ENCODE measurements at places on chromosomes 16 and 17.

GRCh38 chr17:47287639-47288038, 34.0 kb downstream of the ITGB3 start:
- DNase-seq, result no peak

DNA sequence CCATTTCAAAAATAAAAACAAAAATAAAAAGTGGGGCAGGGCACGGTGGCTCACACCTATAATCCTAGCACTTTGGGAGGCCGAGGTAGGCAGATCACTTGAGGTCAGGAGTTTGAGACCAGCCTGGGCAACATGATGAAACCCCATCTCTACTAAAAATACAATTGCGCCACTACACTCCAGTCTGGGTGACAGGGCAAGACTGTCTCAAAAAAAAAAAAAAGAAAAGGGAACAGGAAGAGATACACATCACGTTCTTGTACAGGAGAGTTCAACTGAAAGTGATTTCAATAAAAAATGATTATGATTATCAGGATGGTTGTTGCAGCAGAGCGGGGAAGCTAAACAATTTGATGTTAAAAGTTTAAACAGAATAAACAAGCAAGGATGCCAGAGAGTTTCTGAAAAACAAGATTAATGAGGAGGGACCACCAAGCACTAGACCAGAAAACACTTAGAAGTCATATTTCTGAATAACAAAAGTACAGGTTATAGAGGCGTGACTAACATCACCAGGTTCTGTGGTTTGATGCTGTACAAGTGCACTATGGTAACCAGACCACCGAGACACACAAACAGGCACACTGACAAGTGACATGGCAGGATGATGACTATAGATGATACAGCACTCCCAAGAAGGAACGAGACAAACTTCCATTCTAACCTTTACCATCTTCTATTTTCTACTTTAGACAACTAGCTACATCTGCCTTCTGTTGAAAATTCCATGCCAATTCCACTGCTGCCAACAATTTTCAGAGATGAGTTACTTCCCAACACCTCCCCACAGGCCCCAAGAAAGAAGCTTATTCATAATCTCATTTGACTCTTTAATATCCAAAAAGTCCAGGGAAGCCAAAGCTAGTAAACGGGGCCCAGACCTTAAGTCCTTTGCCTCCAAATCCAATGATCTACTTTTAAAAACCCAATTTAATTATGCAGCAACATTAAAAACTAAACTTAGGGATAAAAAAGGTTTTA, 11.8 kb downstream of the DNAJA2 start:
- DNase-seq, result no peak

DNA sequence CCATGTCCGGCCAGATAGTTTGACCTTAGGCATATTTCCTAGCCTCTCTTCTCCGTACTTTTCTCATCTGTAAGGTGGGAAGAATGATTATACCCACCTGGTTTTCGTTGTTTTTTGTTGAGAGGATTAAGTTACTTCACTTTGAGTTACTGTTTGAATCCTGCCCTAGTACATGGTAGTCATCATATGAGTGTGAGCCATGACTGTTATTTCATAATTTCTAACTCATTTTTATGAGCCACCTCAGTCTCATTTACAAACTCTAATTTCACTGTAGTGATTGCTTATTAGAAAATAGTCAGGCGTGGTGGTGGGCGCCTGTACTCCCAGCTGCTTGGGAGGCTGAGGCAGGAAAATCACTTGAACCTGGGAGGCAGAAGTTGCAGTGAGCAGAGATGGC, 45.1 kb downstream of the YPEL2 start:
- DNase-seq, result no peak

DNA sequence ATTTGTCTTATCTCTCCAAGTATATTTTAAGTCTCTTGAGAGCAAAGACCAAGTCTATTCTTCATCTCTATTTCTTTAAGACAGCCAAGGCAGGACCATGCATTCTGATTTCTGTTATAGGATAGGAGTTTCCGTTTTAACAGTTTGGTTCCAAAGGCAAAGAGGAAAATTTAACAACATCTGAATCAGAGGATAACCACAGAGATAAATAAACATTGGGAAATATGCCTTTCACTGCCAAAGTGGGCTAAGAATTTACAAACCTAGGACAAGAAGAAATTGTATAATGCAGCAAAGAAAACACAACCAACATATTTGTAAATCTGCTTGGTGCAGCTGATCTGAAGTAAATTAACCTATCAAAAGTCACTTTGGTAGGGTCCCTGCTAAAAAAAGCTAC, 37.7 kb downstream of the USP32 start:
- DNase-seq, result peak; percentile 76

DNA sequence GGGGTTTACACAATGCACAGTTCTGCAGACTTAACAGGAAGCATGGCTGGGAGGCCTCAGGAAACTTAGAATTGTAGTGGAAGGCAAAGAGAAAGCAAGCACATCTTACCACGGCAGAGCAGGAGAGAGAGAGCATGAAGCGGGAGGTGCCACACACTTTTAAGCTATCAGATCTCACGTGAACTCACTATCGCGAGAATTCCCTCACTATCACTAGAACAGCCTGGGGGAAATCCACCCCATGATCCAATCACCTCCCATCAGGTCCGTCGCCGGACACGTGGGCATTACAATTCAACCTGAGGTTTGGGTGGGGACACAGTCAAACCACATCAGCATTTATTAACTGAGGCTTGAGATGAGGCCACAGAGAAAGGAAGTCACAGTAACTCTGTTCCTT, 326.7 kb downstream of the C16orf95 start:
- DNase-seq, result no peak

DNA sequence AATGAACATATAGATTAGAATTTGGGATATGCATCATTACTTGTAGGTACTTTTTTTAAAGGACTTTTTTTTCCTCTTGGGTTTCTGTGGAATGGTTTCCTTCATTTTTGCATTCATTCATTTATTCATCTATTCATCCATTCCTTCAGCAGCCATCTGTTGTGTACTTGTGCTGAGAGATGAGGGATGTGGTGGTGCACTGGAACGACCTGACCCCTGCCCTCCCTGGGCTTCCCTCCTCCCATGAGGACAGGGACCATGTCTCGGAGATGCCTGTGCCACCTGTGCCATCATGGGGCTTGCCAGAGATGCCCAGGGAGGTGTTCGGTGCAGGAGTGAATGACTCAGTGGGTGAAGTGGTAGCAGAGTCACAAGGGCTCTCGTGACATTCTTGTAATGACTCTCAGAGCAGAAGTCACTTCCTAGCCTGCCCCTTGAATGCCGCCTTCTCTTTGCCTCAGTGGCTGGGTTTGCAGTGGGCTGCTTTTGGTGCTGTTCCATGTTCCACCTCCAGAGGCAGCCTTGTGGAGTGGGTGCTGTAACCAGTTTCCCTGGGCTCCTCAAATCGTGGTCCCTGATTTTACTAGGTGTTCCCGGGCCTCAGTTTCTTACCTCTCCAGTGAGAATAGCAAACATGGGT, 43.9 kb downstream of the CLEC16A start:
- DNase-seq, result no peak

DNA sequence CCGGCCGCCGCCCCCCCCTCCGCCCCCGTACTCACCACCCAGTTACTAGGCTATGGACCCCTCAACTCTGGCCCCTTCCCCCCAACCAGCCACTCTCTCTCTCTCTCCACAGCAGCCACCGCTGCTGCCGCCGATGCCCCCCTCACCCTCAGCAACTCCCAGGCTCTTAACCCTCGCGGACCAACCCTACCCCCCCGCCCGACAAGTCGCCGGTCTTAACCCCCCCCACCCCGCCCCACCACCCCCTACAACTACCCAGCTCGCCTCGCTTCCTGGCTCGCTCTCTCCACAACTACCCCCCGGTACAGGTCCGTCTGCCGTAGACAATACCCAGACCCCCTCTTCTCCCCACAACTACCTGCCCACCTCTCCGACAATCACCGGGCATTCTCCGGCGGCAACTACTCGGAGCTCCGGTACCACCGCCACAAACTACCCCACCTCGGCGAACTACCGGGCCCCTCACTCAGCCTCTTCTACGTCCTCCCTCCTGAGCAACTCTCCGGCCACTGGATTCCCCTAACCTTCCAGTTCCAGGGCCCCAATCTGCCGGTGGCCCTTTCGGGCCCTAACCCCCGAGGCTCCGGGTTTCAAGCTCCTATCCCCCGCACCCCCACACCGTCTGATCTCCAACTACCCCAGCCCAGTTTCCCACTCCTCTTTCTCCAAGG, 702 bp downstream of the PHF23 start:
- peak; percentile 42 for DNase-seq

DNA sequence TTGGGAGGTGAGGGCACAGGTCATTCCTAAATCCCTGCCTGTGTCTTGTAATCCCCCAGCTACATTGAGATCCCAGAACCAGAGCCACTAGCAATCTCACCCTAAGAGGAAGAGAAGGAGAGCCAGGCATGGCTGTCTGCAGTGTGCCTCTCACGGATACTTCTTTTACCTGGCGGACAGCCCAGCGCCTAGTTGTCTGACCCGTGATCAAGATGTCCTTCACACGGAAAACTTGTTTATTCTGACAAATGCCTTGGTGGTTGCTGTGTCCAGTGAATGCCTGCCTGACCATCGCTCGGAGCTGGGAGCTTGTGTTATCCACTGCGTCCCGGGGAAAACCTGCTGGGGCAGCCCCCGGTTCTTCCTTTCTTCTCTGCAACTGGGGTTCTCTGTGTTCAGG, 140.5 kb upstream of the WSCD1 start:
- DNase-seq, result no peak

DNA sequence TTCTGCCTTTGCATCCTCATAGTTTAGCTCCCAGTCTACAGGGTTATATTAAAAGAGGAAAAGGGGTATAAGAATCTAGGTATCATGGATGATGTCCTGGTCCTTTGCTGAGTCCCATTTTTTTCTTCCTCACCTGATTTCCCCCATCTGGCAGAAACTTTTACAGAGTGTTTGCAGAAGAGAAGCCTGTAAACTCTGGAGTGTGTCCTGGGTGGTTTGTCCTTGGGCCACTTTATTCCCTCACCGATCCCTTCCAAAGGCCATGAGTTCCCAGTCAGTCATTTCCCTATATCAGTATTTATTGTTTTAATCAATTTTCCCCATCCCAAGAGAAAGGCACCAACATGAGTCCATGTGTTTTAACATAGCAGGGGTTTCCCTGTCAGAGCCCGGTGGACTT, 638.2 kb downstream of the WWOX start:
- no peak for DNase-seq

- DNase-seq, result peak; percentile 93
Observed at GRCh38 chr17:5584383-5585286, at the start of gene NLRP1. Gene NLRP1, minus strand, starts transcription at chr17:5584509. Its CDS starts 552 bp downstream, at chr17:5583957.

GRCh38 chr16:81457326-81458133, 12.9 kb downstream of the CMIP start:
- peak; percentile 85 for DNase-seq

- no peak for DNase-seq
Observed at GRCh38 chr17:69958063-69958462, 117.0 kb upstream of the KCNJ16 start.

- no peak for DNase-seq
Observed at GRCh38 chr16:56961851-56962281, at the start of gene CETP. Gene CETP, plus strand, starts transcription at chr16:56961950. Its CDS starts 30 bp downstream, at chr16:56961980.

DNA sequence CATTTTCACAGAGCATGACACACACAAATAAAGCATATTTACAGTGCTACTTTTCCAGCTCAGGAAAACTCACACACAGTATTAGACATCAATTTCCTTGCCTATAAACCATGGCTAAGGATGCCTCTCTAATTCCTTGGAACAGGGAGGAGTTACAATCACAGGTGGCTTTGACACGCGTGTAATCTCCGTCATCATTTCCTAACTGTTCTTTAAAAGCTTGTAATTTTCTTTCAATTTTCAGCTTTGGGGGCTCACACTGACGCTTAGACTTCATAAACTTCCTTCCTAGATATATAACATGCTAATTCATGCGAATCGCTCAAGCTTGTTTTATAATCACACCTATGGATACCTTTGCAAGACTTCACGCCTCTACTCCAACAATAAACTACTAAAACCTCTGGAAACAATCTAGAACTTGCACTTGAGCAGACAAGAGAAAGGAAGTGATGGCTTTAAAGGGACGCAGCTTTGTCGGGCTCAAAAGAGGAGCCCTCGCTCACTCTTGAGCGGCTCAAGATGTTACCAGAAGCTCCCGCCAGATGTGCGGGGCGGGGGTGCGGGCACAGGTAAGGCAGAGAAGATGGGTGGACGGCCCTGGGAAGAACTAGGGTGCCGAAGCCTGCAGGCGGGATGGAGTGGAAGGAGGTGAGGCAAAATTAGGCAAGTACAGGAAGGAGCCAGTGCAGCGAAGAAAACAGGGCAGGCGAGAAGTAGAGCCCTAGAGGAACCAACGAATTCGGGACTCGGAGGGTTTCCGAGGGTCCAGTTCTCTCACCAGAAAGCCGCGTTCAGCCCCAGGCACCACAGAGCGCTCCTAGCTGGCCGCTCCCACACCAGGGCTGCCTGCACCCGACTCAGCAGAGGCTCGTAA, 631 bp downstream of the RETREG3 start:
- DNase-seq, result no peak

GRCh38 chr17:14209215-14209614, 27.4 kb downstream of the CDRT15 start:
- DNase-seq, result no peak

DNA sequence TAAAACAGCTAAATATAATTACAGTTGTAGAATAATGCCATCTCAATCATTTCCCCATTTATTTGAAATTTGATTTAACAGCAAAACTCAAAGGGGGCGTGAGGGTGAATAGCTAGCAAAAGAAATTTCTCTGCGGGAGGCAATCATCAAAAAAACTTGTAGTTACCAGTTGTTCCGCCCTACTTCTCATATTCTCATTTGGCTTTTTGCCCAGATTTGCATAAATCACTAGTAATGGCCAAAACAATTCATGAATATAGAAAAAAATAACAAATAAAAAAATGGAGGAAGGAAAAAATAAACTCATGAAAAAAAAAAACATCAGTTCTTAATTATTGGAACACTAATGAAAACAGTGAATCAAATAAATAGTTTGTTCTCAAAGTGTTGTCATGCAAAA, 722.6 kb upstream of the KIF2B start:
- no peak for DNase-seq

DNA sequence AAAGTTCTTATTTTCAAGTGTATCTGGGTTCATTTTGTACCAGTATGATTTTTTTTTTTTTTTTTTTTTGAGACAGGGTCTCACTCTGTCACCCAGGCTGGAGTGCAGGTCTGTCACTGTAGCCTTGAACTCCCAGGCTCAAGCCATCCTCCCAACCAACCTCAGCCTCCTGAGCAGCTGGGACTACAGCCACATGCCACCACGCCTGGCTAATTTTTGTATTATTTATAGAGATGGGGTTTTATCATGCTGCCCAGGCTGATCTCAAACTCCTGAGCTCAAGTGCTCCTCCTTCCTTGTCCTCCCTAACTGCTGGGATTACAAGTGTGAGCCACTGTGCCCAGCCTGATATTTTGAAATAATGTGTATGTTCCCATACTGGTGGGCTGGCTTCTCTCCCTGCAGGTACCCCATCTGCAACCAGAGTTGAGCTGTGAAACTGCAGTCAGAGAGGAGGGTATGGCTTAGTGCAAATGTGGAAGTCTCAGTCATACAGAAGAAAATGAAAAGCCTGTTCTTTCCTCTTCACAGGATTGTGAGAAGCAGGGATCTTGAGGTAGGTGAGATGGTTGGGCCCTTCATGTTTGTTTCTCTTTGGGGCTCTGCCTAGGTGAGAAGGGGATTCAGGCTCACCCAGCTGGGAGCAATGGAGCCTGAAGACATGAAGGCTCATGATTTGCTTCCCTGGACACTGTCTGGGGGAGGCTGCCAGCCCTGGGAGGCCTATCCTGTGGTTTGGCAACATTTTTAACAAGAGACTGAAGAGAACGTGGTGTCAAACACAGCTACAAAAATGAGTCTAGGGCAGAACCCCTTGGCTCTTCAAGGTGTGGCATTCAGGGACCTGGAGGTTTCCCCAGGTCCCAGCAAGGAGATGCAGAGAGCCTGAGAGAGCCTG, 41.3 kb upstream of the SIAH1 start:
- peak; percentile 47 for DNase-seq

Data from fibroblast of skin of scalp (primary cell).